NCI-H187 (cell line): ENCODE measurements at places on chromosomes 4 and X.

DNA sequence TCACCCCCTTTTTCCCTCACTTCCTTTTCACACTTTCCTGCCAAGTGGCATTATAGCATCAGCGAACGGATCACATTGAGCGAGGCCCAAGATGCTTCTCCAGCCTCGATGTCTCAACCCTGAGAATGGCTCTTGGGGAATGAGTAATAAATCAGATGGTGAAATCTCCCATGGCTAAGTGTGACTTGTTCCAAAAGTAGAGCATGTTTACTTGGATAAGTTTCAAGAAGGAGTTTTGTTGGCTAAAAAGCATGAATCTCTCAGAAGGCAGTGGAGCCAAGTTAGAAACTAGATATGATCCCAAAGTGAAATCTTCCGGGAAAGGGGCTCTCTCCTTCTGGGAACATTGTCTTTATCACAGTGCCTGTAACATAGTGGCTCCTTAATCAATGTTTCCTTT lies 316.3 kb downstream of the CAMK2D start:
- no peak for DNase-seq

DNA sequence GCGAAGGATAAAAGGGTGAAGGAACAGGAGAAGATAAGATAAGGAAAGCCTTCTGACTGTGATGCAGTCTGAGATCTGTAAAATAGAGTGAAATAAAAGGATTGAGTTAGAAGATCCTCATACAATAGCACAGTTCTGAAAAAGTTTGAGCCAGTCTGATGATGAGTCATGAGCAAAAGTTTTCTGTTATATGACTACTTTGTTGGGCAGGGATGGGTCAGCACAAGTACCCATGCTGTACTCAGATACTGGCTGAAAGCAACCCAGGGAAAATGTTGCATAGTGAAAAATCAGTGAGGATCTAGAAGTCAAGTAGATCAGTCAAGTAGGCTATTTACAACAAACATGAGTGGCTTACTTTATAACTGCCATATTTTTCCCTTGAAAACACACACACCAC lies 253.5 kb downstream of the PCDH10 start:
- no peak for DNase-seq

GRCh38 chr4:169120624-169121023 lies 110.6 kb upstream of the CBR4 start:
- no peak for DNase-seq

GRCh38 chr4:177033632-177034031 lies 240.9 kb upstream of the VEGFC start:
- no peak for DNase-seq

DNA sequence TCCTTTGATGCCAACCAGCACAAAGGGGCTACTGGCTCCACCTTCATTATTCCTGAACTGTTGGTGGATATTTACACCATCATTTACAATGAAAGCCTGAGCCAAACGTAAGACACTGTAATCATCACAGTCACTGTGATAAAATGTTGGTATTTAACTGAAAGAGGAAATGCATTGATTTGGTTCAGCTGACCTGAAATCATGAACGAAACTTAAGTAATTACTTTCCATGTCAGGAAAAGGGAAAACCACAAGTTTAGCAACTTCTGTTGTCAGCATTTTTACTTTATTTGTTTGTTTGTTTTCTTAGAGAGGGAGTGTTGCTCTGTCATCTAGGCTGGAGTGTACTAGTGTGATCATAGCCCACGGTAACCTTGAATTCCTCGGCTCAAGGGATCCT lies 247.8 kb upstream of the FAM47A start:
- DNase-seq: no peak

DNA sequence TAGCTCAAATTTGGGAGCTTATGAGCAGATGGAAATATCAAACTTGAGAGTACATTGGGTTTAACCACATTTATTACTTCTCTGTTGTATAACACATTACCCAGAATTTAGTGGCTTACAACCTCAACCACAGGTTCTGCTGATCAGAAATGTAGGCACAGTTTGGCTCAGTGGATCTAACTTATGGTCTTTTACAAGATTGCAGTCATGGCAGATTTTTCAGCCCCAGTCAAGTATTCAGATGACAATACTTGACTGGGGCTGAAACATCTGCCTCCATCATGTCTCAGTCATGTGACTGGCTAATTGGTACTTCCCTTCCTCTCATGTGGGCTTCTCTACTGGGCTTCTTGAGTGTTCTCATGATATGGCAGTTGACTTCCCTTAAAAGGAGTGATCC lies 44.0 kb upstream of the ADAD1 start:
- DNase-seq: no peak

GRCh38 chrX:151151665-151152267 lies 24.6 kb upstream of the GPR50 start:
- peak; percentile 12 for DNase-seq

GRCh38 chr4:81348778-81349094 lies 123.0 kb downstream of the RASGEF1B start:
- no peak for DNase-seq

DNA sequence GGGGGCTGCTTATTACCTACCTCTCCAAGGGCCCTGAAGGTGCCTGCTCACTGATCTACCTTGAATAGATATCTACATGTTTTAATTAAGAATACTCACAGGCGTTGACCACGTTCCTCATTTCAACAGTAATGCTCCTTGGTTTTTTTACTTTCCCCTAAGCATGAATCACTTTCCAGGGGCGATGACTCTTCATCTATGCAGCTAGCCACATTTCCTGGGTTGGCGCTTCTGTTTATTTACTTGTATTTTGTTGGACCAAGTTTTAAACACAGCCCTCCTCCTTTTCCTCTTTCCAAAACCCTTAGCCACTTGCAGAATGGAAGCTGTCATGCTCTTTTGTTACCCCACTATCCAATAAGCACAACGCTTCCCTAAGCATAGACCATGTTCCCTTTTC lies 50.8 kb downstream of the CBLL2 start:
- no peak for DNase-seq

DNA sequence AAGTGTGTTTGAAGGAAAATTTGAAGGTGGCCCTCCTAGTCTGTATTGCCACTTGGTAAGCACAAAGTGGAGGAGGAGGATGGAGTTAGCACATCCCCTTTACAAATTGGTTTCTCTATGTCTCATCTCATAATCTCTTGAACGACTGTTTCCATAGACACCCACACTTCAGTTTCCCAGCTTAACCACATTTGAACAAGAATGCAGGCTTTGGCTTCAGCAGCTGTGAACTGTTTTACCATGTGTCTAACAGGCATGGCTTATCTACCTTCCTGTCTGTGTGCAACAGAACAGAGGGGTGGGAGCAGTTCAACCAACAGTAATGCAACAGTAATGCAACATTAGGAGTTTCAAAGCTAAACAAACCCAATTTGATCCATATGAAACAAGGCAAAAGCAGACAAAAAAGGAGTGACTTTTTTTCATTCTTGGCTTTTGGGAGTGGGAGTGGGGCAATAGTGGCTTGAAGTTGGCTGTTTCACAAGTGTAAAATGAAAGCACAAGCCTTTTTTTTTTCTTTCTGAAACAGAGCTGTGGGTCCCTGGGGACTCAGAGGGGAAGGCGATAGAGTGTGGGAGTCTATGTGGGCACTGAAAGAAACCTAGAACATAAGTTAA lies 108.0 kb downstream of the ITM2A start:
- no peak for DNase-seq

GRCh38 chr4:165308606-165309005 lies 18.9 kb upstream of the MSMO1 start:
- no peak for DNase-seq
